ENCODE measurements at places on chromosomes 5 and 9. TPM values are rescaled to one million over a fixed set of nuclear protein-coding genes. Genes with fewer than 3 reads are reported as not detected.

GARNL3 gene
- 0.86 TPM for total RNA-seq

GRCh38 chr5:9557696-9558095, 11.8 kb upstream of the SEMA5A start:
- peak; percentile 81 for DNase-seq

ELAVL2 gene
- total RNA-seq: not detected

GRCh38 chr5:13957032-13957645, 12.7 kb upstream of the DNAH5 start:
- peak; percentile 61 for DNase-seq

GRCh38 chr5:178279723-178280438, 47.3 kb upstream of the PHYKPL start:
- DNase-seq: peak; percentile 68

DNA sequence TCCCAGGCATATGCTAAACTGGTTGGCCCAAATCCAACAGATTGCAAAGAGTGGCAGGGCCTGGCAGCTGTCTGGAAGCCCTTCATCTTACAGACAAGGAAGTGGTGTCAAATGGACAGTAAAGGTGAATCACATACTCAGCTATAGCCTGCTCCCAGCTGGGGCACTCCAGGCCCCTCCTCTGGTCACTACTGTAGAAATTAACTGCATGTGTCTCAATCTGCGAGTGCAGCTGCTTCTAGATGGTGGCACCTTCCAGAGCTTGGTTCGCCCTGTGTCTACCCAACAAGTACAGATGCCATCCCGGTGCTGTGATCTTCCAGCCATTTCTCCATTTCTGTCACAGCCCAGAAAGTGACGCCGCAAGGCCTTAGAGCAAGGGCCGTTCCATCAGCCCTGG, 50.2 kb downstream of the OTULIN start:
- no peak for DNase-seq

PCDHB6 gene
- total RNA-seq: under 0.01 TPM

- peak; percentile 43 for DNase-seq
These were observed 13.2 kb downstream of the DIPK1B start for GRCh38 chr9:136725612-136726011.

- no peak for DNase-seq
These were observed 286.4 kb downstream of the NTRK2 start for GRCh38 chr9:84955971-84956370.

OBP2B gene
- not detected for total RNA-seq

HTR4 gene
- total RNA-seq: not detected
